ENCODE measurements at places on chromosomes 6 and 20.

DNA sequence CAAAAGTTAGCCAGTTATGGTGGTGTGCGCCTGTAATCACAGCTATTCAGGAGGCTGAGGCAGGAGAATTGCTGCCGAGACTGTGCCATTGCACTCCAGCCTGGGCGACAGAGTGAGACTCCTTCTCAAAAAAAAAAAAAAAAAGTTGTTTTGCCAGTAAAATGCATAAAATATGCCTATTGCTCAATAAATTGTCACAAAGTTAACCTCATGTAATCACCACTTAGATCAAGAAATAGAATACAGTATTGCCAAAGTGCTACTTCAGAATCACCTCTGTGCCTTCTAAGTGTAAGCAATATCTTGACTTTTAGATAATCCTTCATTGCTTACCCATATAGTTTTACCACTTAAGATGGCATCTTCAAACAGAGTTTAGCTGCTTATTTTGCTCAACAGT is 80.7 kb downstream of the TRMT11 start:
- no peak for DNase-seq

DNA sequence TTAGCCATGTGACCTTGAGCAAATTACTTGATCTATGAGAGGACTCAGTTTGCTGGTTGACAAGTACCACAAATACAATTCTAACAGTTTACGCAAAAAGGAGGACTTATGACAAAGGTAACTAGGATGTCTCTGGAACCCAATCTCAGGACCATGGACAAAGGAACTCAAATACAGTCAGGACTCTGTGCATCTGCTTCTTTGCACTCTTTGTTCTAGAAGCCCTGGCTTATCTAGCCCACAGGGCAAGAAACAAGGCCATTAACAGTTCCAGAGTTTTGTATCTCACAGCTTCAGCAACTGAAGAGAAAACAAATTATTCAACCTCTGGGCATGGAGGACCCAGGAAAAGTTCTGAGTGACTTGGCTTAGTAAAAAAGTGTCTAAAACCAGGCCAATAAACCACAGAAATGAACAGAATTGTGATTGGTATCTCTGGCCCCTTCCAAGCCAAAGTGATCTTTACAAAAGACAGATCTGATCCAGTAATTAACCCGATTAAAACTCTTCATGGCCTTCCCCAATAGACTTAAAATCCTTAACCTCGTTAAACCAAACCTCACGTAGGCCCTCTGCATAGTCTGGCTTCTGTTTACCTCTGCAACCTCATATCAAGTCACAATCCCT is 5.9 kb downstream of the WASF1 start:
- DNase-seq = no peak

- DNase-seq = no peak
These were observed 969.1 kb downstream of the KIF16B start for GRCh38 chr20:15603978-15604805.

- no peak for DNase-seq
These were observed 261.1 kb downstream of the FNDC1 start for GRCh38 chr6:159430323-159430722.

- DNase-seq = no peak
These were observed 26.4 kb upstream of the MPC1 start for GRCh38 chr6:166408936-166409755.

DNA sequence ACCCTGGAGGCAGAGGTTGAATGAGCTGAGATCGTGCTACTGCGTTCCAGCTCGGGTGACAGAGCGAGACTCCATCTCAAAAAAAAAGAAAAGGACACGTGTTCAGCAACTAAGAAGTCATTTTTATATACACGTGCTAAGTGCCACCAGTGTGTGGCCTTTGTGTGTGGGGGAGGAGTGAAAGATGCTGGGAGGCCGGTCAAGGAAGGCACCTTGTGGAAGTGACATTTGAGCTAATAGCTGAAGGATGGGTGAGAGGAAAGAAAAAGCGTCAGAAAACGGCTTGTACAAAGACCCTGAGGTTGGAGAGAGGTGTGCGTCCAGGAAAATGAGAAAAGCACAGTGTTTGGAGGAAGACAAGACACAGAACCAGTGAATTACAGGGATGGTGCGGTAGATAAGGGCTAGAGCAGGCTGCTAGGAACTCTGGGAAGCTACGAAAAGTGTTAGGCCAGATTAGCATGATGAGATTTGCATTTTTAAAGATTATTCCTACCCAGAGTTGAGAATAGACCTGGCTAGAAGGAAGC is 11.6 kb downstream of the RREB1 start:
- no peak for DNase-seq

DNA sequence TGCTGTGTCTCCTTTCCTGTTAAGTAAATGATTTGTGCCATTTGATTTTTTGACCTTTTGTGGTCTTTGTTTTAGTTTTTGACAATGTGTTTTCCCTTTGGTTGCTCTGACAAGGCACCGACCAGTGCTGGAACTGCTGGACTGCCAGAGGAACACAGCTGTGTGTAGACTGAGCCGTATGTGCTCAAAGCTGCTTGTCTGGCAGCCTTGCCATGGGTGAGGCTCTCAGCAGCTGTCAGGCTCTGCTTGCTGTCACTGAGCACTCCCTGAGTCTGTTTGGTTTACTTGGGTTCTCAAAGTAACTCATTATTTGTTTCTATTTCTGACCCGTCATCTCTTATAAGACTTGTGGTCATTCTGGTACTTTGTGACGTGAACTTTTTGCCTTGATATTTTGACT is 15.1 kb upstream of the SNRPB start:
- no peak for DNase-seq

All from stimulated activated CD4-positive, alpha-beta T cell treated with anti-CD3 and anti-CD28 coated beads, Interleukin-2, amount 100 ng/mL, for 48 hours (primary cell).